ENCODE measurements at places on chromosomes 5 and 9. TPM values are rescaled to one million over a fixed set of nuclear protein-coding genes. Genes with fewer than 3 reads are reported as not detected.

DNA sequence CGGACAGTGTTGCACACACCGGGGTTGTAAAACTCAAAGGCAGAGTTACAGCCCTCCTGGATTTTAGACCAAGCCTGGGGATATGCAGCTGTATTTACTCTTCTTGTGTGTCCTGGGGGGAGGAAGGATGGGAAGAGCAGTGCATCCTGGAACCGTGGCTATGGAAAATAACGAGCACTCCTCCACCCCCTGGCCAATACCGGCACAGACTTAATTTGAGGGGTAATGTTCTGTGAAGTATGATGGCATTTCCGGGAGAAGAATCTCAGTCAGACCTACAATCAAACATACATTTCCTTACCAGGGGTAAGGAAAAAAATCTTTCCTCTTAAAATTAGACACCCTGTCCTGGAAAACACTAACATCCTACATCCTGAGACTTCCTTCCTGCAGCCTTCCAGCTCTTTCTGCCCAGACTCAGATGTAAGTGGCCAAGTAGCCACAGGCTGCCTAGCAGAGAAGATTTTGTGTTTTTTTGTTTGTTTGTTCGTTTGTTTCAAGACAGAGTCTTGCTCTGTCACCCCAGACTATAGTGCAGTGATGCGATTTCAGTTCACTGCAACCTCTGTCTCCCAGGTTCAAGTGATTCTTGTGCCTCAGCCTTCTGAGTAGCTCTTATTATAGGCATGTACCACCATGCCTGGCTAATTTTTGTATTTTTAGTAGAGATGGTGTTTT is 11.0 kb upstream of the ERMP1 start:
- DNase-seq = no peak
- peaks cover 6% of the 10 kb centered on the region for H3K36me3 ChIP-seq
- H3K4me3 ChIP-seq = no peak overlapping the region
- H3K27ac ChIP-seq = no peak overlapping the region
- H3K27me3 ChIP-seq = no peaks in the 10 kb centered on the region
- H3K4me1 ChIP-seq = no peaks in the 10 kb centered on the region

DNA sequence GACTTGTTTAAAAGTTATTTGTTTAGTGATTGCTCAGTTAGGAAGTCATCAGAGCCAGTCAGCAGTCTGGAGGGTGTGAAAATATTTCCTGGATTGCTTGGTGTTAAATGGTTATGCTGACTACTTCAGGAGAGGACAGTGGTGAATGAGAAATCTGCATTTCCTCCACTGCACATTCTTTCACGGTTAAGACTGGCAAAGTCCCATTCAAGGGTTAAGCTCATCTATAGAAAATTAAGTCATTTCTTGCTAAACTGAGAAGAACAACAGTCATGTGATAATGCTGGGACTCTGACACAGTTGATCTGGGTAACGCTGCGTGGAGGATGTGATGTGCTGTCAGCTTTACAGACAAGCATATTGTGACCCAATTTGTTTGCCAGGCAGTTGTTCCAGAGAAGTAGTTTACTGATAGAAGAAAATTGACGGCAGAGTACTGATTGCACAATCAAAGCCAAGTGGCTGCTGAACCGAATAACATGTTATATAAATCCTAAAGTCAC is 80.4 kb downstream of the GRAMD2B start:
- H3K4me3 ChIP-seq = no peak overlapping the region
- H3K27me3 ChIP-seq = no peaks in the 10 kb centered on the region
- DNase-seq = no peak
- H3K4me1 ChIP-seq = peaks cover 26% of the 10 kb centered on the region
- no peaks in the 10 kb centered on the region for H3K36me3 ChIP-seq
- peak overlapping the region; percentile 56 for H3K27ac ChIP-seq

GRCh38 chr9:110897943-110898342 is 140.3 kb downstream of the LPAR1 start:
- H3K36me3 ChIP-seq = no peaks in the 10 kb centered on the region
- no peaks in the 10 kb centered on the region for H3K4me1 ChIP-seq
- no peaks in the 10 kb centered on the region for H3K27me3 ChIP-seq
- H3K4me3 ChIP-seq = no peak overlapping the region
- H3K27ac ChIP-seq = peak overlapping the region; percentile 30

Gene GFPT2
- total RNA-seq = 114 TPM

Gene LHX6
- total RNA-seq = 16.8 TPM

- H3K27me3 ChIP-seq = no peaks in the 10 kb centered on the region
- H3K27ac ChIP-seq = no peak overlapping the region
- DNase-seq = no peak
- no peak overlapping the region for H3K4me3 ChIP-seq
- peaks cover 29% of the 10 kb centered on the region for H3K4me1 ChIP-seq
Observed at GRCh38 chr9:125654121-125654520, 52.9 kb downstream of the MAPKAP1 start.

- H3K4me1 ChIP-seq = peaks cover 12% of the 10 kb centered on the region
- no peak overlapping the region for H3K4me3 ChIP-seq
- no peak for DNase-seq
Observed at GRCh38 chr9:124047251-124047672, 35.7 kb downstream of the LHX2 start.

DNA sequence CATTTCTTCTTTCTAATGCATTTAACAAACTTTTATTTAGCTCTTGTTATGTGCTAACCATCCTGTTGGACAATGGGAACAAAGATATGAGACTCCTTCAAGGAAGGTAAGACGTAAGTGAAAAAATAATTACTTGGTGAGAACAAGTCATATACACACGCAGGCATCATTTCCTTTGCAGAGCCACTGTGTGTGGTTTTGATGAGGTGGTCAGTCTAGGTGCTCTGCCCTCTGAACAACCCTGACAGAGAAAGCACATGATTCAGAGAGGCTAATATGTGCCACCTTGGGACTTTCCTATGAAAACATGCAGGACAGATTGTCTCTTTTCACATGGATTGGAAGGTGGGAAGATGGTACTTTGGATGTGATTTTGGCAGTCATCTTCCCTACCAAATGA is 1162.5 kb upstream of the DMAC1 start:
- no peaks in the 10 kb centered on the region for H3K4me1 ChIP-seq
- no peaks in the 10 kb centered on the region for H3K27me3 ChIP-seq
- H3K27ac ChIP-seq = no peak overlapping the region
- H3K4me3 ChIP-seq = no peak overlapping the region

- H3K27ac ChIP-seq = no peak overlapping the region
- H3K27me3 ChIP-seq = no peaks in the 10 kb centered on the region
- H3K4me3 ChIP-seq = no peak overlapping the region
- DNase-seq = no peak
Observed at GRCh38 chr5:181281984-181282316, 21.0 kb upstream of the TRIM52 start.
